ENCODE measurements at places on chromosomes 3 and 15.

- no peak for DNase-seq
Measured at GRCh38 chr15:78347586-78348543, 7.7 kb downstream of the CRABP1 start.

DNA sequence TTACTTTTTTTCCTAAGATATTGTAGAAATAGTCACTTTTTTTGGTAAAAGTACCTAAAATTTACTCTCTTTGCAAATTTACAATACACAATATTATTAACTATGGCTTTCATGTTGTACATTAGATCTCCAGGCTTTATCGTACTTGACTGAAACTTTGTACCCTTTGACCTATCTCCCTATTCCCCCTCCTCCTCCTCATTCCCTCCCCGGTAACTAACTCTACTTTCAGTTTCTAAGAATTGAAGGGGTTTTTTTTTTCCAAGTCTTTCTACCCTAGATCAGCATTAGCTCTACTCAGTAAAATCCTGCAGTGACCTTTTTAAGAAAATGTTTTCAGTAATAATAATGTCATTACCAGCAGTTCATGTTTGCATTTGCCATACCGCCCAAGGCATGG is 10.1 kb downstream of the HACL1 start:
- no peak for DNase-seq

- no peak for DNase-seq
Measured at GRCh38 chr3:195597848-195598247, 14.1 kb upstream of the APOD start.

DNA sequence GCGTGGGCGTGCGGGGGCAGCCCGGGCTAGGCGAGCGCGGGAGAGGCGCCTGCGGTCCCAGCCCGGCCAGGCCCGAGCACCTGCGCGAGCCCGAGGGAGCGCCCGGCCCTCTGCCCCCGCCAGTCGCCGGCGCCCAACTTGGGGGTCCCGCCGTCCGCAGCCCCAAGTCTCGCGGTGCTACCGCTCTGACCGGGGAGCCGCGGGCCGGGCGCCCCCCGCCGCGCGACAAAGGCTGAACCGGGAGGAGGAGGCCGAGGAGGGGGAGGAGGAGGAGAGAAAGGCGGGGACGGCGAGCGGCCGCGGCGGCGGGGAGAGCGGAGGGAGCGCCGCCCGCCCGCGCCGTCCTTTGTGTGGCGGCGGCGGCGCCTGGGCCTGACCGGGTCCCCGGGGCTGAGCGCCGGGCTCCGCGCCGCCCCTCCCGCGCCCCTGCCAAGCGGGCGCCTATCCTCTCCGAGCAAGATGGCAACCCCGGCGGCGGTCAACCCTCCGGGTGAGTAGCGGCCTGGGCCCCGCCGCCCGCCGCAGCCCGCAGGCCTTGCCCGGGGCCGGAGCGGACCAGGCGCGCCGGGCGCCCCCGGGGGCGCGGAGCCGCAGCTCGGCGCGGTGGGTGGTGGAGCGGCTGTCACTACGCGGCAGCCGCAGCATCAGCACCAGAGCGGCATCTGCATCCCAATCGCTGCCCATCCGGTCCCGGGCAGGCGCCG is at the start of gene ARNT2:
ARNT2 (plus strand) TSS at position 326 of the 704 bp plus-strand sequence; CDS start at position 460, 134 bp downstream.
- DNase-seq, result peak; percentile 91

DNA sequence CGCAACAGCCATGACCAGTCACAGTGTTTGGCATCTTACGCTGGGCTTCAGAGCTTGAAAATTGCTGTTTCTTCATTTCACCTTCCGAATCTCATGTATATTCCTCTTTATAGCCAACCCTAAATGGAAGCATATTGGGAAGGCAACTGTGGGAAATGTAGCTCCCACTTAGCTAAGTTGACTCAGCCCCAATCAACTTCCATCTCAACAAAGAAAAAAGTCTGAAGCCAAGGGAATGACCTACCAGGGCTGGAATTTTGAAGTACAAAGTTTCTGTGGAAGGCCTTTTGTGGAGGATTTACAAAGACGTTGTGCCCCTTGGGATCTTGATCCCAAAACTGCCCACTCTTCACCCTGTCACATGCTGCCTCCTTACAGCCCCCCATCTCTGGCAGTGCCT is 85.2 kb upstream of the OXTR start:
- no peak for DNase-seq

DNA sequence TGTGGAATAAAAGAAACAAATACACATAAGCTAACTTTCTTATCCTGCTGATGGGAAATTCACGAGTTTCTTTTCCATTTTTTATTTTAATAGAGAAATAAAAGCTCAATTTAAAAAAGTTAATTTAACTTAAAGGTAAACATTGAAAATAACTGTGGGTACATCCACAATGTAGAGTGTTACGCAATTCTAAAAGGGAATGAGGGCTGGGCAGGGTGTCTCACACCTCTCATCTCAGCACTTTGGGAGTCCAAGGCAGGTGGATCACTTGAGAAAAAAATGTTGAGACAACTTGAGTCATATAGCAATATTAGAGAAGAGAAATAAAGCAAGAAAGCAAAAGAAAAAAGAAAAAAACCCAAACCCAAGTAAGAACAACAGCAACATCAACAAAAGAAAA is 207.0 kb downstream of the DIPK2A start:
- DNase-seq, result no peak

GRCh38 chr3:117746066-117746465 is 1036.5 kb downstream of the TUSC7 start:
- DNase-seq, result no peak

DNA sequence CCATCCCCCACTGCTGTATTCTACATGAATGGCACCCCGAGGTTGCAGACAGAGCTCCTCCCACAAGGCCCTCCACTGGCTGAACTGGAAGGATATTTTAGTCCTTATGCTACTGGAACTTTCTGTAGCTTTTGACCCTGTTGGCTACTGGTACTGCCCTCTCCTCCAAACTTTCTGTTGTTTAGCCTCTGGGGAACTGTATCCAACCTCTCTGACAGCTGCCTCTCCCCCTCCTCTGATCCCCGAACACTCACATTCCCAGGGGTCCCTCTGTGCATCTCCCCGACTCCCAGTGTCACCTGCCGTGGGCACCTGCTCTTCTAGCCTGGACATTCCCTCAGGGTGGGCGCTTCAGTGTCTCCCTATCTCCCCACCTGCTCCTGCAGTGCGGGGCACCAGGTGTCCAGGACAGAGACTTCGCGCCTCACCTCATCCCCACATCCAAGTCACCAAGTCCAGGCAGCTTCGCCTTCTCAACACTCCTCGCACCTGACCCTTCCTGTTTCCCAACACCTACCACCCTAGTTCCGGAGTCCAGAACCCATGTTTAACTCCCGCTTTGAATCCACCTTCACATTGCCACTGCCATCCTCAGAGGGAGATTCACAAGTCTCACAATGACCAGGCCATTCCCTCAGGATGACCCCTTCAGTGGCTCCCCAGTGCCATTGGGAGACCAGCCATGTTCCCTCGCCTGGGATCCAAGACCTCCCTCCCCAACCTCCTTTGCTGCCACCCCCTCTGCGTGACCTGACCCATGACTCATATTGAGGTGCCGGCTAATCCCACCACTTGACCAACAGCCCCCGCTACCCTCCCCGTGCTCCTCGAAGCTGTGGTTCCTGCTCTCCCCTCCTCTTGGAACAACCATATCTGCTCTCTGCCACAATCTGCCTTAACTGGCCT is 34.2 kb downstream of the BDH1 start:
- no peak for DNase-seq

DNA sequence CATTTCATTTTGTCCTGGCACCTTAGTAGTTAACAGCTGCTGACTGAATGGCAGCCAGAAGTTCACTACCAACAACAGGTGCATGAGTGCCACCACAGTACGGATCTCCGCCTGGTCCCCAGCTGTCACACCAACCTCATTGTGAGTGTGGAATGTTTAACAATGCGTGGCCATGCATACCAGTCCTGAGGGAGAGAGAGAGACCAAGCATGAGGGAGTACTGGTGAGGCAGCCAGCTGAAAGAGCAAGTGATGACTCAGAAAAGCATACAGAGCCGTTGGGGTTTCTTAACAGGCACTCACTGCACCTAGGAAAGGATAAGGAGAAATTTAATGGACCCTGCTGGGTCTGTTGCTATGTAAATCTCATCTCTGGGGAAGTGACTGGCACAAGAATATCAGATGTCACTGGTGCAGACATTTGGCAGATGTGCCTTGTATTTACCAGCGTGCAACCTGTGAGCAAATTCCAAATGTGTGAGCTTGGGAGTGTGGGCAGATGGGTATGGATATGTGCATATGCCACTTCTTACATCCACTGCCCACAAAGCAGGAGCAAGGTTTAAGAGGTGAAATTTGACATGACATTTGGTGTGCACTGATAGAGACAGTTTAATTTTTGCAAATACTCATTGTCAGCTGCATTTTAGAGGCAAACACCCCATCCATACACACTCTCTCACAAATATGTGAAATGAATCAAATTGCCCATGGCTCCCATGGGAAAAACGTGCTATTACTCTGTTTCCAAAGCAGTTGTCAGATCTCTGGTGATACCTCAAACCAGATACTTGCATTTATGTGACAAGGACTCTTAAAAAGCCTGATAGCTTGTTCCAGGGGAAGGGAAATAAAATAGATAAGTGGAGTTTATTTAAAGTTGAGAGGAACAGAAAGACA is 245.2 kb upstream of the ARPP21 start:
- peak; percentile 17 for DNase-seq

DNA sequence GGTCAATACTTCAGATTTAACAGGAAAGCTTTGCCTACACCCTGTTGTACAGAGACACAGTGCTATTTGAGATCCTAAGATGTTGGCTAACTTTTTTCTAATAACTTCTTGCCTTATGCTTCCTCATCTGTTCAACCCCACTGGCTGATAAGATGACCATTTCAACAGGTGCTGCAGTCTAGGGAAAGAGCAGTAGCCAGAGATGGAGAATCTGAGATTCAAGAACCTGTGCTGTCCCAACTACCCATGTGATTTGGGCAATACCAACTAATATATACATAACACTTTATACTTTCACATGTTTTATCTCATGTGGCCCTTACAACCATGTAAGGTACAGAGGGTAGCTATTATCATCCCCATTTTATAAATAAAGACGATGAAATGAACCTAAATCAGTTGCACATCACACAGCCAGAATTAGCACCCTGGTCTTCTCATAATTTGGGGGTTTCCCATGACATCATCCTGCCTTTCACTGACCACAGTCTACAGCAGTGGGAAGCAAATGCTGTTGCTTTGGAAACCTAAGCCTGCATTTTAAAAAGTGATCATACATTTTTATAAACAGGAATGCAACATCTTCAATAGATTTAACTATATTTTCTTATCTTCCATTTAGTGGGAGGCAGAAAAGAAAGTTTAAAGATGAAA is 9.7 kb downstream of the TTC23 start:
- DNase-seq, result no peak

DNA sequence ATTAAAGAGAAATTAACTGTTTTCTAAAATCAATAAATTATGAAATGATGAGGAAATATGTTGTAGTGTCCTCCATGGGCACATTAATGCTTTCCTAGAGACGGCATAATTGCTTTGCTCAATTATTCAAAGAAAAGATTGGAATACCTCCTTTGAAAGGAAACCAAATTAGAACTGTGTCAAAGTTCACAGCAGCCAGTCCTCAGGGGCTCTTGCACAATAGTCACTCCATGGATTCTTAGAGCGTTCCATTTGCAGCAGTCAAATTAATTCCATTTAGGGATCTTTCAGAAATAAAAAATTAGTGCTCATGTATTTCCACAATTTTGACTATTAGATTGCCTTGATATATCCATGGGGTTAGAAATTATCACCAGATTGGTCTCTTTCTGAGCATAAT is 841.6 kb upstream of the DPPA4 start:
- no peak for DNase-seq

GRCh38 chr3:94147012-94147411 is 84.2 kb downstream of the NSUN3 start:
- no peak for DNase-seq

DNA sequence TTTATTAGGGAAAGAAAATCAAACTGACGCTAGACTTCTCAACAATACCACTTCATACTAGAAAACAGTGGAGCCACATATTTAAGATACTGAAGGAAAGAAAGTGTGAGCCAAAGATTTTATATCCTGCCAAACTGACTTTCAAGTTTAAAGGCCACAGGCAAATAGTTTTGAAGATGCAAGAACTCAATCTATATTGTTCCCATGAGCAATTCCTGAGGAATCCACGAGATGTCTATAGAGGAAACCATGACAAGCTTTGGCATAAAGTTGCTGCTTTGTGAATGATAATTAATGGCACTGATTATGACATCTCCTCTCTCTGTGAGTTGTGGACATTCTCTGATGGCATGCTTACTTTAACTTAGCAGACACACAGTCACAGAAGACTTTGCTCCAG is 276.1 kb upstream of the GOLGA6L4 start:
- no peak for DNase-seq
